ENCODE measurements at places on chromosomes 13 and 19. TPM values are rescaled to one million over a fixed set of nuclear protein-coding genes. Genes with fewer than 3 reads are reported as not detected.

DNA sequence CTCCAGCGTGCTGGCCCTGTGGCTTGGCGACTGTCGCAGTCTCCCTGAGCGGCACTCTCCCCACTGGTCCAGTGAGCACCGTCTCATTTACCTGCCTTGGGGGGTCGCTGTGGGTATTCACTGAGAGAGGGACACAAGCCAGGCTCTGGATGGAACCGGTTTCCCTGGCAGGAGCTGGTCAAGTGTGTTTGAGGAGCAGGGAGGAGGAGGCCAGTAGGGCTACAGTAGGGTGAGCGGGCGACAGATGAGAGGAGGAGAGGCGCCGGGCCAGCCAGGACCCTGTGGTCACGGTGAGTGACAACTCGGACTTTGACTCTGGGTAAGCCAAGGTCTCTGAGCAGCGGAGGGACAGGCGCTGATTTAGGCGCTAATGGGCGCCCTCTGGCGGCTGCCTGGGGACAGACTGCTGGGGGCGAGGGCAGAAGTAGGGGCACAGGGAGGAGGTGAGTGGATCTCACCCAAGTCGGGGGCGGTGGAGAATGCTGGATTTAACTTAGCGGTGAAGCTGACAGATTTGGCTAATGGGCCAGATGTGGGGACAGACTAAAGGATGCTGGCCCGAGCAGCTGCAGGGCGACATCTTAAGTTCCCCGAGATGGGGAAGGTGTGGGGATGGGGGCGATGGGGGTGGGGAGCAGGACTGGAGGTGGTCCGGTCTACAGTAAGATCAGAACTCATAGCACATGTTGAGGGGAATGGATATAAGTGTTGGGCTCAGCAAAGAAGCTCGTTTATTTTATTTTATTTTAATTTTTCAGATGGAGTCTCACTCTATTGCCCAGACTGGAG, 4.7 kb upstream of the PRMT1 start:
- DNase-seq = peak; percentile 57

DNA sequence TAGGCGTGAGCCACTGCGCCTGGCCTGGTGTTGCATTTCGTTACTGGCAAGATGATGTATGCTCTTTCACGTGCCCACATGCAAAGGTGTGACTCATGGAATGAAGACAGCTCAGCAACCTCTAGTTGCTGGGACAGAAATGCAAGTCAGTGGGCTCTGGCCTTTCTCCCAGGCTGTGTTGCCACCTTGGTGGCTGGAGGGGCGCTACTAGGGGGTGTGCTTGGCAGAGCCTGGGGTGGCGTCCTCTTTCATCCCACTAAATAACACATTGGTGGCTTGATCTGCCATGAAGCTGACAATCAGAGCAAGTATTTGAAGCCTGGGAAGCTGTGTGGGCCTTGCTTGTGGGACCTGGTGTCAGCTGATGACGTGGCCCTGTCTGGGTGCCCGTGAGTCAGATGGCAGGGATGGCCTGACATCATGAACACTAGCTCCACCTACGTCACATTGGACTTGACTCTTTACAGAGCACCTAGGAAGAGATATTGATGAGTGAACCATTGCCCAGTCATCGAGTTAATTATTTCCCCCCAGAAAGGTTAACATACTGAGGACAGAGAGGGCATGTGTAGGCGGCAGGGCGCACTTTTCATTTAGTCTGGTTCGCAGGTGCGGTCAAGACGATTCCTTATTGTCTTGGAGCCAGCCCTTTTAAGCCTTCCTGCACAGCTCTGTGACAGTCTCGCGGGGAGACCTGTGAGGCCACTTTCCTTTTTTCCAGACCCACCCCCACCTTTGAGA, 154.2 kb downstream of the TM9SF2 start:
- DNase-seq = no peak

DNA sequence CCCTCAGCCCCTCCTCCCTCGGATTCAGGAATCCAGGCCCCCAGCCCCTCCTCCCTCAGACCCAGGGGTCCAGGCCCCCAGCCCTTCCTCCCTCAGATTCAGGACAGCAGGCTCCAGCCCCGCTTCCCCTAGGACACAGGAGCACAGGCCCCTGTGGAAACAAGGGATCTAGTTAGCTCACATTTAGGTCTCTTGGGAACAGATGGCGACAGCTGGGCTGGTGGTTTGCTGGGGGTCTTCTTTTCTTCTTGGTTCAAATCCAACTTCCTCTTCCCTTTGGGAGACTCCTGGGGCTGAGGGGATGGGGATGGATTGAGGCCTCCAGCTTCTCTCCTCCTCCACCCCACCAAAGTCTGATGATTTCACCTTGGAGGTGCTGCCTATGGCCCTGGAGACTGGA, 19.6 kb downstream of the ZNF575 start:
- DNase-seq = no peak

GRCh38 chr19:11131471-11131870, 24.1 kb downstream of the SPC24 start:
- no peak for DNase-seq

DNA sequence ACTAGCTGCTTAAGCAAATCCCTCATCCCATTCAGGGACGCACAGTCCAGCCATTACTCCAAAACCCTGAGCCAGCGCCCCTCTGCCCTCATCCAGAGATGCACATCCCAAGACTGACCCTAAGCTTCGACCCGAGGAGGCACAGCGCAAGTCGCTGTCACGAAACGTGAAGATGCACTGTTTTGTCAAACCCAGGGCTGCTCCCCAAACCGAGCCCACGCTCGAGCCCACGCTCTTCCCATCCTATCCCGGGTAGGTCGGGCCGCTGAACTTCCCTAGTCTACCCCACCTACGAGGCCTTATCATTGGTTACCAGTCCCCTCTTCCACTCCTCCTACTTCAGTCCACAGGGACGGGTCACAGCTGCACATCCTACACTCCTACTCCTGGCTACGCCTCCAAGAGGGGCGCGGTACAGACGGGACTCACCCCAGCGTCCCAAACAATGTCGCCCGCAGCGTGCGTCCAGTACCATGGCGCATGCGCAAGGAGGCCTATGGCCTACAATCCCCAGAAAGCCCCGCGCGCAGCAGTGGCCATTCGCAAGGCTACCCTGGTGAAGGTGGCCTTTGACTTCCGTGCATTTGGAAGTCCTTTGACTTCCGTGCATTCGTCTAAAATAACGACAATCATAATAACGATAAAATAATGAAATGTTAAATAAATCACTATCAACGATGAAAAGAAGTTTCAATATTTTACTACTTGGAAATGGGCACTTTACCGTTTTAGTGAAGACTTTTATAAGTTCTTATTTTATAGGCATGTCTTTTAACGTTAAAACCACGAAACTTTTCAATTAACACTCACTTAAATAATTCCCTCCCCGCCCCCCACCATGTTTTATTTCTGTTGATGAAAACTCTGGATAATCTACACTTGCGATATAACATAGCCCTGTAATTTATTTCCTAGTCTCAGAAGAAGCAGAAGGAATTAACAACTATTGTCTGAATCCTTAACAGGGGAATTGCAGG, at the start of gene ZNF285:
ZNF285 (minus strand) TSS at position 470 of the 977 bp plus-strand sequence. CDS start 4,395 bp downstream, outside the sequence.
- peak; percentile 99 for DNase-seq

Gene NALCN
- 4.8 TPM for total RNA-seq

Gene KLK4
- total RNA-seq = 1.4 TPM

Gene CDX2
- 0.24 TPM for total RNA-seq

Data from umbilical cord (tissue), 2 donors.